ENCODE measurements at places on chromosomes 4 and X.

- DNase-seq: no peak
Measured at GRCh38 chrX:126551306-126551705, 1.3 kb downstream of the DCAF12L1 start.

GRCh38 chr4:60805500-60806313, 394.4 kb upstream of the ADGRL3 start:
- no peak for DNase-seq

DNA sequence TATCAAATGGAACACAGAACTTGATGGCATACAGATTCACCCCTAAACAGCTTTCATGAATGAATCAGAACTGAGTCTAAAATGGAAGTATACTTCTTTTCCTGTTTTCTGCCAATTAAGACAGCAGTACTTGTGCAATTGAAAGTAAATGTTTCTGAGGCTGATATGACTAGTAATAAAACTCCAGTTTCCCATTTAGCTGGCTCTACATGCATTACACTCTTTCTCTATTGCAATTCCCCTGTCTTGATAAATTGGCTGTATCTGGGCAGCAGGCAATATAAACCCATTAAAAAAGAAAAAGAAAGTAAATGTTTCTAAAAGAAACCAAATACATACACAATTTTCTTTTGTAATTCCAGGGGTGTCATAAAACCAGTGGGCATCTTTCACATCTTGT, 4.6 kb downstream of the NOA1 start:
- DNase-seq: no peak

GRCh38 chrX:35046660-35047296, 104.2 kb downstream of the FAM47B start:
- no peak for DNase-seq

- no peak for DNase-seq
Measured at GRCh38 chr4:173345648-173346047, 11.5 kb upstream of the HMGB2 start.

- DNase-seq: no peak
Measured at GRCh38 chrX:15416133-15416993, 32.1 kb upstream of the VEGFD start.

- DNase-seq: no peak
Measured at GRCh38 chrX:123081776-123082175, 102.3 kb upstream of the GRIA3 start.

DNA sequence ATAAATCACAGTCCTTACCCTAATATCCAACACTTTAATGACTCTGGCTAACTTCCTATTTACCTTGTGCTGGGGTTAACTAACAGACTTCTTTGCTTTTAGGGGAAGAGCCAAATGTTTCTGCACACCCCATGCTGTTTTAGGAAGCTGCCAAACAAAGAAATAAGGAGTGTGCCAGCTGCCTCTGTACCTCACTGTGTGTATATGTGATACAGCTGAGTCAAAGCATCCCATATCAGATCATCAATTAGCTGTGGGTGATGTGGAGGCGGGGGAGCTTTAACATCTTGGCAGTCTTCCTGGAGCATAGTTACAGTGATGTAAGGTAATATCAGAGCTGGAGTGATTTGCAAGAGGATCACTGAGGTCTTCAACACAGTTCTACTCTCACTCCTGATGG, 95.4 kb downstream of the COL25A1 start:
- peak; percentile 87 for DNase-seq

- DNase-seq: no peak
Measured at GRCh38 chr4:107800706-107801105, 24.0 kb upstream of the SGMS2 start.

- no peak for DNase-seq
Measured at GRCh38 chr4:121112530-121112929, 40.2 kb upstream of the NDNF start.

GRCh38 chr4:71366766-71367165, 27.9 kb downstream of the SLC4A4 start:
- DNase-seq: peak; percentile 93

- DNase-seq: peak; percentile 18
Measured at GRCh38 chr4:109406337-109406931, 27.2 kb upstream of the SEC24B start.

- DNase-seq: no peak
Measured at GRCh38 chr4:158609116-158609515, 62.6 kb downstream of the C4orf46 start.

DNA sequence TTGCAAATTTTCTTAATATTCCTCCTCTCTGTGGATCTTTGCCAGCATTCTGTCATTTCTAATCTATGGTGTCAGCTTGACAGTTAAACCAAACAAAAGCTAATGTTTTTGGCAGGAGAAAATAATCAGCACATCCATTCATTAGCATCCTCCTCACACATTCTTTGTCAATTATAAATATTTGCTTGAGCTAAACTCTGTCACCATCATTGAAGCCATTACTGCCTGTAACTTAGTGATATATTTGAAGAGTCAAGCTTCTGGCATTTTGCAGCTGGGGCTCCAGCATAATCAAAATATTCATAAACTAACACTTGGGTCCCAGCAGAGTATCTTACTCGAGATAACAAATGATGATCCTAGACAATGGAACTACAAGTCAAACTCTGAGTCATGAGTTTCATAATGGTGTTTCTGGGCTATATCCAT, 126.1 kb downstream of the EIF4E start:
- no peak for DNase-seq

DNA sequence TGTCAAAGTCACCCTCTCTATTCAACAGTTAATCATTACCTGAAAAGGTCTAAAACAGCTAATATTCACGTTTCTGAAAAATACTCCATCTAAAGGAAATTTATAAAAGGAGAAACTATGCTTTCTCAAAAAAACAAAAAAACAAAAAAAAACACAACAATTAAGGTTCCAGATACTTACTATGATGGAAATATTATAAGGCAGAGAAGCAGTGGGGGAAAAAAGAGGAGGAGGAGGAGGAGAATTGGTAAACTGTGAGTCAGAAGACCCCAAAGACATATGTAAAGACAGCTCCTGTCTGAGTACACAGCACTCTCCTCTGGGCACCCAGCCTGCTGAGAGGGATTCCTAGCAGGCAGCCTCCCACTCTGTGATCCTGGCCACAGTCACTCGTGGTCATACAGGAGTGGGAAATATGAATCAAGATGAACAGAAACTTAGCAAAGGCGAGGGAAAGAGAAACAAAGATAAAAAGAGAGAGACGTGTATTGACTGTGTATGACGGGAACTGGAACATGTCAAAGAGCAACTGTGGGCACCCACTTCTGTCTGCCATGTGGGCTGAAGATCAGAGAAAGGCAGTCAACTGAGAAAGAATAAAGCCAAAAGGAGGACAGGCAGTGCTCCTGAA, 12.5 kb downstream of the KLHL15 start:
- no peak for DNase-seq

DNA sequence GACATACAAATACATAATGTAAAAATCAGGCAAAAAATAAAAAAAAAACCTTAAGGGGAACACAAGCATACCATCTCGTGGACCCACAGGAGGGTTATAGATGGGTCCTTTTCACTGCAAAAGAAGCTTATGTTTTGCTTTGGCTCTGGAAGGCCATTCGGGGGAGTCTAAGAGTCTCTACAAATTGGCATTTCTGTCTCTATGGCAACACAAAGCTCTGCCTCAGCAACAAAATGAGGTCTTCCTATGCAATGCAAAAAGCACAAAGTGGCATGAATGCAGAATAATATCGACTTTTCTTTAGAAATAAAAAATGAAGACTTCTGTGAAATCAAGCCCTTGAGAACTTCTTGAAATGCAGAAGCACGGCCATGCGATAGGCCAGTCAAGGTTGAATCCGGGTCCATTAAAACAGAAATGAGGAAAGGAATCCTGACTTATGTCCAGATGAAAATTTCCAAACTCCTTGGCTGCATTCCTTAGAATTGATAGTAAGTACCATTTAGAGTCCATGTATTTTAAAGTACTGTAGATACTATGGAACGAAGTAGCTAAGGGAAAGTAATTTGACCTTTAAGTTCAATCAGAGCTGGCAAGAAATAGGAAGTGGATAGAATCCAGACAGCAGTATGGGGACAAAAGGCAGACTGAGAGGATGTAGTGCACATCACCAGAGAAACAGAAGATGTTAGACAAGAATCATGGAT, 63.7 kb upstream of the PDLIM3 start:
- no peak for DNase-seq

DNA sequence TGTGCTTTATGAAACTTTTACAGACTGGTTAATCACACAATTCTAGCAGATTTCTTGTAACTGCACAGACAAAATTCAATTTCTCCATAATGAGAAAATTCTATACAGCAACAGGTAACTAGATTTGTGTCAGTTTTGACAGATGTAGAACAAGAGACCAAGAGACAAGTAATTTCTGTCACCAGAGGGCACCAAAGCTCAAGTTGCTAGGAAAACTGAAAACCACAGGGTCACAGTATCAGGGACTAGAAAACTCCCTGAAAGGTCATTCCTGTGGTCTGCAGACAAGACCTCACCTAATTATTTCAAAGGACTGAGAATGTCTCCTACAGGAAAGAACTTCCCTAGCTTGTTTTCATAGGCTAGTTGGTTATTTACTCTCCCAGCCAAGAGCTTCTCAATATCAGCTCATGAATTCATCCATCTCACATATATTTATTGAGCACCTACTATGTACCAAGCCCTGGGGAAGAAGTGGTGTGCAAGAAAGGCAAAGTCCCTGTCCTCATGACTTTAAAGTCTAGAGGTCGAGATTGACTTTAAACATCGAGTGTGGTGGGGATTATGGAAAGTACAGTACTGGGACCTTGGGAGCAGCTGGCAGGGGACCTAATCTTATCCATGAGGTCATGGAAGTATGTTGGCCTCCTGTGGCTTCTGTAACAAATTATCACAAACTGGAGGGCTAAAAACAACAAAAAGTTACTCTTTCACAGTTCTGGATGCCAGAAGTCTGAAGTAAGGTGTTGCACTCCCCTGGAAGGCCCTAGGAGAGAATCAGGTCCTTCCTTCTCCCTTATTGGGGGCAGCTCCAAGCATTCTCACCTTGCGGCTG, 47.8 kb upstream of the SETD7 start:
- peak; percentile 36 for DNase-seq

GRCh38 chr4:53490161-53490956, 100.9 kb downstream of the LNX1 start:
- DNase-seq: no peak

DNA sequence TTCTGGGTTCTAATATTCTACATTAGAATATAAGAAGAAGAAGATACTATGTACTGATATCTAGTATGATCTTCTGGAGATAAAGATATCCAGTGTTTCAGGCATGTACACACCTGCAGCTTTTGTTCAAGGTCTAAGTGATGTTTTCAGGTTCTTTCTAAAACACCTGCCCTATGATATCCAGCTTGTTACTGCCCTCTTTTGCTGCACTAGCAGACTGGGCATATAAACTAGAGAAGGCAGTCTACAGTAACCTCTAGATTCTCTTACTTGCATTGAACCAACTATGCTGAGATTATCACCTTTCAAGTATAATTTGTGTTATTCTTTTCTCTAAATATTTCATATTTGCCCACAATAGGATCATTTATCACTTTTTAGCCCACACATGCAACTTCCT, 1.9 kb upstream of the FRYL start:
- DNase-seq: no peak

GRCh38 chrX:39157006-39157405, 355.7 kb downstream of the MID1IP1 start:
- DNase-seq: no peak

DNA sequence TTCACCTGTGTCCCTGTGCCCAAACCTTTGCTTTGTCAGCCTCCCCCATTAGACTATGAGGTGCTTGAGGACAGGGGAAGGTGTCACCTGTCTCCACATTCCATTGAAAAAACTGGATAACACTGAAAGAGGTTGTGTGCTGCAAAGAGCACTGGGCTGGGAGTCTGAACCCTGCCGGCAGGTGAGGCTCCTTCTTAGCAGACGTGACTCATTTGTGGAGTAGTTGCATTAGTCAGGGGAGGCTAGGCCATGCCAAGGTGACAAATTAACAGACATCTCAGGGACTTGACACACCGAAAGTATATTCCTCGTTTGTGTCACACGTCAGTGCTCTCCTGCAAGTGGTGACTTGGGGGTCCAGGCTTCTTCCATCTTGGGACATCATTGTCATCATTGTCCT, 95.9 kb upstream of the STX18 start:
- no peak for DNase-seq

GRCh38 chr4:176753049-176753448, 39.7 kb downstream of the VEGFC start:
- no peak for DNase-seq

DNA sequence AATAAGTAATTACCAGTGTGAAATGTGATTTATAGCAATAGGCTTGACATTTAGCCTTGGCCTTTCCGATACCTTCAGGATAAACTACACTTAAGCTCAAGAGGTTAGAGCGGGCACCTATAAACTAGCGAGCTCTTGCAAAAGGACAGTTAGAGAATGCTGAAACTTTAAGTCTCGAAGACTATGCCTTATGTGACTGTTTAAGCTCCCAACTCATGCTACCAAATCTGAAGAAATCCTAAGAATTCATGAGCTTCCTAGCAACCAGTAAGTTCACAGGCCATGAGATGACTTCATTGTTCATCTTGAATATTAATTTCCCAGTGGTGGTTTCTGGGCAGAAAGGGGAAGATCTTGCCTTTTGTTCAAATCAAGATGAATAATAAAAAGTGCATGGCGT, 4.7 kb downstream of the STOX2 start:
- DNase-seq: no peak

DNA sequence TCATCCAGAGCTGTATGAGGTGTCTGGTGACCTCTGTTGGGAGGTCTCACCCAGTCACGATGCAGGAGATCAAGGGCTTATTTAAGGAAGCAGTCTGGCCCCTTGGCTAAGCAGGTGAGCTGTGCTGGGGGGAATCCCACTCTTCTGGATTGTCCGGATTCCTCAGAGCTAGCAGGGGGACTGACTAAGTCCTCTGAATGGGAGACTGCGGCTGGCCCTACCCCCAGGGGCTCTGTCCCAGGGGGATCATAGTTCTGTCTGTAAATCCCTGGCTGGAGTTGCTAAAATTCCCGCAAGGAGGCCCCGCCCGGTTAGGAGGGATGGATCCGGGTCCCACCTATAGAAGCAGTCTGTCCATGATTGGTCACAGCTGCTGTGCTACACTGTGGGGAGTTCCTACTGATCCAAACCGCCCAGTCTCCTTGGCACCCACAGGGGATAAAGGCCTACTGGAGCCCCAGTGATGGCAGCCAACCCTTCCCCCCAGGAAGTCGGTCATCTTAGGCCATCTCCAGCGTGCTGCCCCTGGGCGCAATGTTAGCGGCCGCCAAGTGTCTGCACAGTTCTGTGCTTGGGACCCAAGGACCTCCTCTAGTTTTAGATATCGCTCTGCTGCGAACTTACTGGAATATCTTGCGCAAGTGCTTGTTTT, 118.2 kb upstream of the KLF8 start:
- DNase-seq: no peak

DNA sequence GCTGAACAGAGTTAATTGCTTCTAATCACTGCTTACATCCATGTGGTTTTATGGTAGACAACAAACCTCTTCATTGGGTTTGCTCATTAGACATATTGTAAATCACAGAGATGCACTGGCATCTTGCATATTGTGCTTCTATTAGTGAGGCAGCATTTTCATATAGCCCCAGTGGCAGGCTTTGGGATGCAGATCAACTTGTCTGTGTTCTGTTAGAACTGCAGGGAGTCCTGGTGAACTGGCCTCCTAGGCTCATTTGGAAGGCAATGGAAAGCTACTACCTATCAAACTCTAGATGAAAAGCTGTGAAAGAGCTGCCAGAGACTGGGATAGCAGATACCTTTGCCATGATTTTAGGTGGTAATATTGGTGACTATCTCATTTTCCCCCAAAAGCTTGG, 108.8 kb downstream of the NAA11 start:
- no peak for DNase-seq
